Caki2 (cell line): ENCODE measurements at places on chromosomes 7 and 10. TPM values are rescaled to one million over a fixed set of nuclear protein-coding genes. Genes with fewer than 3 reads are reported as not detected.

GRCh38 chr10:46231087-46231486 is 55.7 kb upstream of the ANTXRL start:
- no peak for DNase-seq

DNA sequence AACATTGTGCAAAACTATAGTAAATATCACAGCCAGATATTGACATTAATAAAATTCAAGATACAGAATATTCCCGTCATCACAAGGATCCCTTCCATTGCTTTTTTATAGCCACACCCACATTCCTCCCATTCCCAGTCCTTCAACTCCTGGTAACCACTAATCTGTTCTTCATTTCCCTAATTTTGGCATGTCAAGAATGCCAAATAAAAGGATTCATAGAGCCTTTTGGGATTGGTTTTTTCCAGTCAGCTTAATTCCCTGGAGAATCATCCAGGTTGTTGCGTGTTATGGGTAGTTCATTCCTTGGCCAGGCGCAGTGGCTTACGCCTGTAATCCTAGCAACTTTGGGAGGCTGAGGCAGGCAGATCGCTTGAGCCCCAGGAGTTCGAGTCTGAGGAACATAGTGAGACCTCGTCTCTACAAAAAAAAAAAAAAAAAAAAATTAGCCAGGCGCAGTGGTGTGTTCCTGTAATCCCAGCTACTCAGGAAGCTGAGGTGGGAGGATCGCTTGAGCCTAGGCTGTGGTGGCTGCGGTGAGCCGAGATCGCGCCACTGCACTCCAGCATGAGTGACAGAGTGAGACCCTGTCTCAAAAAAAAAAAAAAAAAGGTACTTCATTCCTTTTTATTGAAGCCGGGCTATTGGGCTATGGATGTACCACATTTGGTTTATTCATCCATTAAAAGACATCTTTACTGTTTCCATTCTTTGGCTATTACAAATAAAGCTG is 2.7 kb downstream of the OGDH start:
- DNase-seq: no peak

Gene OR2A12
- not detected in 2 replicates for total RNA-seq

Gene CYP51A1
- 44.3 and 53.8 TPM in 2 replicates for total RNA-seq

DNA sequence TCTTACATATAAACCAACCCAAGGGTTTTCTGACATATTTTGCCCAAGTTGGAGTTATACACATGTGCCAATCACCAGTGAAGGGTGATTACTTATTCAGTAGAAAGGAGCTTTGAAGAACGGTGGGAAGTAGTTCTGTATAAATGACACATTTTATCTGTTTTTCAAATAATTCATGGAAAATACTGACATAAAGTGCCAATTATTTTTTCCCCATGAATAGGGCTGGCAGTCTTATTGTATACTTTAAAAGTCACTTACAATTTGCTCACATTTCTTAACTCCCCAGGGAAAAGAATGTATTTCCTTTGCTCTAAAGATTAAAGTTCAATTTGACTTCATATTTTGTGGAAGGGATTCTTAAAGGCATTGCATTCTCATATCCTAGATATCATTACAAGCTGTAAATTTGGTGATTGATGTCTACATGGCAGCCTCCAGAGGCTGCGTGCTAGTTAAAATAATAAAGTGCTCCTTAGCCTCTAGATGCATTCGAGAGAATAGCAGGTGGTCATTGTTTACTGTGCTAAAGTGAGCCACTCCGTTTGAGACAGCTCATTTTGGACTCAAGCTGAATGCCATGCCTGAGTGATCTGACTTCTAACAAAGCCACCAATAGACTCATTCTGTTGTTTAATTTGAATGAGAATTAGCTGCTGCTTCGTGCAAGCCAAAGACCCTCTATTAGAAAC is 148.8 kb upstream of the NRP1 start:
- DNase-seq: no peak

DNA sequence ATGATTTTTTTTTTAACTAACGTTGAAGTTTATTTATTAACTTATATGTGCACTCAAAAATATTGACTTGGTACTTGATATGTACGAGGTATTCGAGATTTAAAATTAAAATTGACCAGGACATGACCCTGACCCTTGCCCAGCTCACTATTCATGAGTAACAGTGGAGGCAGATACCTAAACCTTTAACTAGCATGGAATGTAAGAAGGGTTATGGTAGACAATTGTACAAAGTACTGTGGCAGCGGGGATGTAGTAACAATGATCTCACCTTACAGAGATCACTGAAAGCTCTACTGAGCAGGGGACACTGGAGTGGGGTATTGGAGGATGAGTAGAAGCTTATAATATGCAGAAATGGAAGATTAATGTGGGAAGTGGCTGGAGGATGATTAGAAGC is 60.8 kb downstream of the ADRA2A start:
- DNase-seq: no peak

DNA sequence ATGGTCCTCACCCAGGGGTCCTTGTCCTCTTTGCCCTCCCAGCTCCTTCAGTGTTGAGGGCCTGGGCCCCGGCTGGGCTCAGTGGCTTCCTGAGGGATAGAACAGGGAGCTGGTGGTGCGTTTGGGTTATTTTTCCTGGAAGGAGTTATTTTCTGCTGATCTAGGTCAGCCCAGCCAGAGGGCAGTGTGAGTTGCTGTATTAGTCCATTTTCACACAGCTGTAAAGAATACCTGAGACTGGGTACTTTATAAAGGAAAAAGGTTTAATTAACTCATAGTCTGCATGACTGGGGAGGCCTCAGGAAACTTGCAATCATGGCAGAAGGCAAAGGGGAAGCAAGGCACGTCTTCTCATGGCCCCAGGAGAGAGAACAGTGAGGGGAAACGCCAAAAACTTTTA is 122.4 kb upstream of the PCBD1 start:
- DNase-seq: no peak

DNA sequence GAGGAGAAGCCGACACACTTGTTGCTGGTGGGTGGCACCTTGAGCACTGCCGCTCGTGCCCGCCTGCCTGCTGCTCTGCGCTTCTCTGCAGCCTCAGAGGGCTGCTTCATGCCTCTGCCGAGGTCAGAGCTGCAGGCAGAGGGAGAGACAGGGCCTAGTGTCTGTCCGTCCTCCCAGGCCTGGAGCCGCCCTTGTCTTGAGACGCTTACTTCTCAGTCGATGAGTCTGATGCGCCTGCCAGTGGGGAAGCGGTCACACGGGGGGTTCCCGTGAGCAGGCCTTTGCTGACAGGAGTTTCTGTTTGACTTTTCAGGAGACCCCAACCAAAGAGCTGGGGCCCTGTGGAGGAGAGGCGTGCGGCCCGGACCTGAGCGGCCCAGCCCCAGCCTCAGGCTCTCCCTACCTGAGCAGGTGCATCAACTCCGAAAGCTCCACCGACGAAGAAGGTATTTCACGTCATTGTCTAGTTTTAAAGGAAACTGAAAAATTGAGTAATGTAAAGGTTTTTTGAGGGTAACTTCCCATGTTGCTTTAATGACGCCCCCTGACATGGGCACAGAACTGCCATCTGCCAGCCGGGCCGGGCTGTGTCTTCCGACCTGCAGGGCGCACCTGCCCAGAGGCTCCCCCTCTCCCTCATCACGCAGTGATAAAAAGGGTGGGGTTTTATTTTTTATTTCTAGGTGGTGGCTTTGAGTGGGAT is 7.8 kb upstream of the BHLHA15 start:
- no peak for DNase-seq

GRCh38 chr7:141586878-141587277 is 35.7 kb downstream of the AGK start:
- DNase-seq: no peak

DNA sequence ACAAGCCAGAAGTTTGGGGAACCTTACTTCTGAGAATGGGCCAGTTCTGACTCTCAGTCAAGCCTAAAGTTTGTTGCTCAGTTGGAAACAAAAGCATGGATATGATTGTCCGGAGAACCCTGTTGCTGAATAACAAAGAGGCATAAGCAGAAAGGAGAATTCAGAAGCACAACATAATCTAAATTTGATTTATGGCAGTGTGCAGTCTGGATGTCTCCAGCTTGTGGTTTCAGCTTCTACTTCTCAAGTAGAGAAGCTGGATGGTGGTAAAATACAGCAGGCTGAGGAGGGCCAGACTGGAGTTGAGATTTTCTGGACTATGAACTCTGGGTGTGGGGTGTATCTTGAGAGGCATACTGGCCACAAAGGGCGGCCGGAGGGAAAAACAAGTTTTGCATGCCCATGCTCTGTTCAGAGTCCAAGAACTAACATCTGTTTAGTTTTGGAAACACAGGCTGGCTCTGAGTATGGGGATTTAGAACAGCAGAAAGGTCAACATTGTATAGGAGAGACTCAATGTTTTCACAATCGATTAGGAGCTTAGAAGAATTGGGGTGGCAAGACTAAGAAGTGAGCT is 592.9 kb downstream of the CNTNAP2 start:
- no peak for DNase-seq

- DNase-seq: no peak
Measured at GRCh38 chr7:88401009-88401623, 94.4 kb upstream of the STEAP4 start.

- DNase-seq: no peak
Measured at GRCh38 chr10:76543655-76544054, 1094.0 kb downstream of the KCNMA1 start.

DNA sequence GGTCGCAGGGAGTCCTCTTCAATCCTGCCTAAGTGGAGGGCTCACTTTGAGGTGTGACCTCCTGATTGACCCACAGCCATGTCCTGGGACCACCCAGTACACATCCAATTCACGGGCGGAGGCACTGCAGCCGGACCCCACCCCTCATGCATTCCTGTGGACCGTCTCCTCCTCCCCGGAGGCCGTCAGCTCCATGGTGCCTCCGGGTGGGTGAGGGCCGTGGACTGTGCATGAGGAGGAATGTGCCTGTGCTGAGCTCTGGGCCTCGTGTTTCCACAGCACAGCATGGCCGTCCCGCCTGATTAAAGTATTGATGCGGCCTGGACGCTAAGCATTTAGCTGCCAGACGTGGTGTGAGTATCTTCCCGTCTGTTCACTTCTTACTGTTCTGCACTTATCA is 52.8 kb downstream of the CFAP46 start:
- no peak for DNase-seq

DNA sequence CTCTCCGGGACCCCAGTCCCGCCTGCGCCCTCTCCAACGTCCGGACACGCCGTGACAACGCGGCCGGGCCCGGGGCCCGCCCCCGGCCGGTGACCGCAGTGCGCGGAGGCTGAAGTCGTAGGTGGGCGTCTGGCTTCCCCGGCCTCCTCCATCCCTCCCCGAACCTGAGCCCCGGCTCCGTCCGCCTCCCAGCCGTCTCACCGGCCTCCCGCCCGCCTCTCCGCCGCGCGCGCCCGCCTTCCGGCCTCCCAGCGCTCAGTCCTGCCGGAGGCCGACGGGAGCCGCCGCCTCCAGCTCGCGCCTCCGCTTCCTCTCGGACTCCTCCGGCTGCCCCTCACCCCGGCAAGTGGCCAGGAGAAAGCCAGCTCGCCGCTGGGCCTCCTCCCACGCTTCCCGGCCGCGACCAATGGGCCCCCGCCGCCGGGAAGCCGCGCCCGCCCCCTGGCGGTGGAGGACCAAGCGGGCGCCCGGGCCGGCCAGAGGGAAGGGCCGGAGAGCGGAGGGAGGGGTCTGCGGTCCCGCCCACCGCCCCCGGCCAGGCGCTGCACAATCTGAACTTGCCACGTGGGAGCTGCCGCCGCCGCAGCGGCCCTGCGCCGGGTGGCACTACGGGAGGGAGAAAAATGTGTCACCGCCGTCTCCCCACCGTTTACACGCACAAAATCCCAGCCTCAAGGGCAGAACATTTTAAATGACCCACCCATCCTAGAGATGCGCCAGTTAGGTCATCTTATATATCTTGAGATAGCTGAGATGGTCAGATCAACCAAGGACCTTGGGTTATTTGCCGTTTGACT is at the start of gene FAM3C:
Gene FAM3C, minus strand, starts transcription at position 348 of the 797 bp plus-strand sequence. CDS start 13,339 bp downstream, outside the sequence.
- DNase-seq: peak; percentile 97

GRCh38 chr7:55099066-55099820 is 80.4 kb downstream of the EGFR start:
- DNase-seq: no peak

- DNase-seq: no peak
Measured at GRCh38 chr7:52074912-52075311, 758.3 kb upstream of the COBL start.

GRCh38 chr7:39304178-39304577 is 262.0 kb upstream of the YAE1 start:
- DNase-seq: no peak

DNA sequence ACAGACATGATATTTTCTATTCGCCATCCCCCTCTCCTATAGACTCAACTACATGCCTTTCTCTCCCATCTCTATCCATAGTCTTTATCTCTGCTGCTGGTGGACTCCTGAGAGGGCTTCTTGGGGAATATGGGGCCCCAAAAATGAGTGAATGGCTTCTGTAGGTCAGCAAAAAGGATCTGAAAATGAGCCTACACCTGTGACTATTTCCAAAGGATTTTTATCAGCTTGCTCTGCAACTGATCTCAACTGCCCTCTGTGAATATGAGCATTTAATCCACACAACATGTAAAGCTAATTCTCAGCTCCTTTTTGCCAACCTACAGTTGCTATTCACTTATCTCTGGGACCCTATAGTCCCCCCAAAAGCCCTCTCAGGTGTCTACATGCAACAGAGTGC is 36.2 kb downstream of the PRSS2 start:
- DNase-seq: no peak

Gene LBX1
- not detected in 2 replicates for total RNA-seq

- DNase-seq: peak; percentile 66
Measured at GRCh38 chr7:5553298-5553877, 129.8 kb upstream of the TNRC18 start.

GRCh38 chr10:82251222-82251906 is 376.4 kb downstream of the NRG3 start:
- DNase-seq: no peak

DNA sequence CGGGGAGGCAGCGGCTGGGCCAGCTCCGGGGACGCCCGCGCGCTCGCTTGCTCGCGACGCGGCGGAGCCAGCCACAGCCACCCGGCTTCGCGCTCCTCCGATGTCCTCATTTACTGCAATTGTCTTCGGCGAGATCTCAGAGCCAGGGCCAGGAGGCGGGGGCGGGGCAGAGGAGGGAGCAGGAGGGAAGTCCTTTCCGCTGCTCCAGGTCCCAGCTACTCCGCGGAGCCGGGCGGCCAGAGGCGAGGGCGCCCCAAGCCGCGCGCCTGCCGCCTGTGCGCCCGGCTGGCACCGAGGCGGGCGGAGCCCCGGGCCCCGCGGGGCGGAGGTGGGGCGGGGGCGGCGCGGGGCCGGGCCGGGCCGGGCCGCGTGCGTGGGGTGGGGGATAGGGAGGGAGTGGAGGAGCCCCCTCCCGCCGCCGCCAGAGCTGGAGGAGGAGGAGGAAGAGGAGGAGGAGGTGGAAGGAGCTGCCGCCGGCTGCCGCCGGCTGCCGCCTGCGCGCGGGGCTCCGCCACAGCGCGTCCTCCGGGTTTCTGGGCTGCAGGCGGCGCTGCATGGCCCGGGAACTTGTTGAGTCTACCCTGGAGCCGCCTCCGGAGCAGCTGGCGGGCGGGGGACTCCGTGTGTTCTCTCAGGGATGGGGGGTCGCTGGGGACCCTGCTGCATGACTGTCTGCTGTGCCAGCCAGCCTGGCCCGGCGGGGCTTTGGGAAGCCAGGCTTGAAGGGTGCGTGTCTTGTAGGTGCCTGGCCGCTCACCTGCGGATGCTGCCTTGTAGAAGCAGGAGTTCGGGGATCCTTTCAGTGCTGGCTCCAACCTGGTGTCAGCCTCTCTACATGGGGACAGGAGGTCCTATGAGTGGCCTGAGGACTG is at the start of gene INSYN2A:
Gene INSYN2A, minus strand, starts transcription at position 310 of the 872 bp plus-strand sequence. CDS start 20,196 bp downstream, outside the sequence.
- DNase-seq: no peak
